Activated CD4-positive, alpha-beta T cell treated with anti-CD3 and anti-CD28 coated beads for 24 hours (primary cell): ENCODE measurements at places on chromosomes 16 and 17.

GRCh38 chr17:55342800-55343585 is 78.2 kb downstream of the HLF start:
- DNase-seq = no peak

DNA sequence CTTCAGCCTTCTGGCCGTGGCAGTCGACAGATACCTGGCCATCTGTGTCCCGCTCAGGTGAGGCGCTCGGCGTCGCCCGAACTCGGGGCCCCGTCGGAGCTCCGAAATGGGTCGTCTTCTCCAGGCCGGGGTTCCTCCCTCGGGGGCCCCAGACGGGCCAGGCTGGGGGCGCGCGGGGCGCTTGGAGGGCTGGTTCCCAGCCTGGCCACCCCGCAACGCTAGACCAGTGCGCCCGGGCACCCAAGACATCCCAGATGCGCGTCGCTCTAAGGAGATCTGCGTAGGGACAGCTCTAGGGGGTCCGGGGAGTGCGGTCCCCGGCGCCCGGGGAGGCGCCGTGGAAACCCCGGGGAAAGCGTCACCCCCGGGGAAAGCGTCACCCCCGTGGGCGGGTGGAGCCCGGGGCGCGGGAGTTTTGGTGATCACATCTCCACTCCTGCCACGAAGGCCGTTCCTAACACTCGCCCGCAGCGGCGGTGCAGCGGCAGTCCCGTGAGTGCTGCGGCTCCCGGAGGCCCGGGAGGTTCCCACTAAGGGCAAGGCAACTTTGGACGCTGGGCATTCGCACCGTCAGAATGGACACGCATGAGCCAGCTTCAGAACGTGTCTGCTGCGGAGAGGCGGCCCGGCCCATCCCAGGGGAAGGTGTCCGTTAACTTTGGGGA is 729 bp downstream of the ADORA2B start:
- DNase-seq = no peak

- no peak for DNase-seq
Observed at GRCh38 chr17:69451416-69452394, 37.2 kb downstream of the MAP2K6 start.

- DNase-seq = no peak
Observed at GRCh38 chr17:16986391-16986790, 14.5 kb upstream of the TNFRSF13B start.

- DNase-seq = peak; percentile 69
Observed at GRCh38 chr16:28309811-28310311, 17.5 kb downstream of the SBK1 start.

DNA sequence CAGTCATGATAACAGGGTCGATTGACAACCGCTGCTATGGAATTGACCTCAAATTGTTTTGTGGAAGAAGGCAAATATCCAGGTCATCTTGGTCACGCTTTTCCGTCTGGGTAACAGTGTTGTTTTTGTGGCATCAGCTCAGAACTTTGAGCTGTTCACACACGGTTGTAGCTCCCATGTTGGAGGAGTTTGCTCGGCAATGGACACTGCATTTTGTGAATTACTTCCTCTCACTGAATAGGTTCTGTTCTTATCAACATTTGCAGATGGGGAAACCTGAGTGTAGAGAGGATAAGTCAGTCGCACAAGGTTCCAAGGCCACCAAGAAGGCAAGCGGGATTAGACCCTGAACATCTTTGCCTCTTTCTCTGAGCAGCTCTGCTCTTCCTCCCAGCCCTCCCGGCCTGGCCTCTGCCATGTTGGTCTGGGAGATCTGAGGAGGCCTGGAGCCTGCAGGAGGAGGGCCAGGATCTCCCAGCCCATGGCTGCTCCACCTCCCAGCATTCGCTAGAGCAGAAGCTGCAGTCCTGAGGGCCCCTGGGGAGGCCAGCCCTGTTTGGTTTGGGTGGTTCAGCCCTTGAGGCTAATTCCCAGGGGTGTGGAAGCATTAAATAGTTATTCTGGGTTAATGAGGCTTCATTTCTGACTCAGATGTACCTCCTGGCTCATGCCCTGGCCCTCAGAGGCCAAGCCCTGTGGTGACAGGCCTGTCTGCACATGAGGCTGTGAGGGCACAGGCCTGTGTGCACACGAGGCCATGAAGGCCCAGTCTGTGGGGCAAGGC is 154.1 kb upstream of the PLCG2 start:
- no peak for DNase-seq

GRCh38 chr16:82728901-82729300 is 102.1 kb downstream of the CDH13 start:
- DNase-seq = no peak

DNA sequence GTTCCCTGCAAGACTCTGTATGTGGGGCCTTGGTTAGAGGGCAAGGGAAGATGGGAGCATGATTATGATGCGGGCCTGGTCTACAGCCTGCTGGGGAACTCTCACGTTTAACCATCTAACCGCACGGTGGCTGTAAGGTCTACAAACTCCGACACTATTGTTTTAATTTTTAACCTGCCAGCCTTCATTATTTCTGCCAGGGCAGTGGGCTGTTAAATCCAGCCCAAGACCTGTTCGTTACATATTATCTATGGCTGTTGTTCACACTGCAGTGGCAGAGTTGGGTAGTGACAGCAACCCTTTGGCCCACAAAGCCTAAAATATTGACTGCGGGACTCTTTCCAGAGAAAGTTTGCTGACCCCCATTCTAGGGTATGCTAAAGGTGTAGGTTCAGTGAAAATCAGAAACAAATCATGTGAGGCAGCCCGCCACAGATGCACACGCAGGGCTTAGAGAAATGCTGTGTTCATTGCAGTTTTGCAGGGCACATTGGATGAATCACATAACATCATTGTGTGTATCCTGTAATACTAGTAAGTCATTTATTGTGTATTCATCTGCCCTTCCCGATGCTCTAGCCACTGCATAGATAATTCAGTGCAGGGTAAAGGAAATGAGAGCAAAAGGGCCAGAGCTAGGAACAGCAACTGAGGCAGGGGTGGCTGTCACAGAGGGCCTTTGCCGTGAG is 14.3 kb downstream of the SNX29 start:
- DNase-seq = no peak

DNA sequence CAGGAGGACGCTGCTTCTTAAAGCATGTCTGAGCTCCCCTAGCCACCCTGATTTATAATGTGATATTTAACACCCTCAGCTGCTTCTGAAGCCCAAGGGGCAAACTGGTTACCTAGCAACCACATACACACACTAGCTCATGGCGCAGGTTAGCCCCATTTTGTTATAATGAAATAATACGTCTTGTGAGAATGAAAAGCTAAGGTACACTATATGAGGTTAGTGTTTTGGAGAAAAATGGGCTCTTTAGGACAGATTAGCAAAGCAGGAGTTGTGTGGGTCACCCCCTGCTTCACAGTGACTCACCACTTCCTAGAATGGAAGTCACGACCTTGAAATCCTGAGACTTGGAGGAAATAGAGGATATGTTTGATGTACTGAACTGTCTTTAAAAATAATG is 404.8 kb upstream of the HSBP1 start:
- DNase-seq = no peak

- DNase-seq = no peak
Observed at GRCh38 chr16:66523861-66524354, 26.0 kb downstream of the TK2 start.

DNA sequence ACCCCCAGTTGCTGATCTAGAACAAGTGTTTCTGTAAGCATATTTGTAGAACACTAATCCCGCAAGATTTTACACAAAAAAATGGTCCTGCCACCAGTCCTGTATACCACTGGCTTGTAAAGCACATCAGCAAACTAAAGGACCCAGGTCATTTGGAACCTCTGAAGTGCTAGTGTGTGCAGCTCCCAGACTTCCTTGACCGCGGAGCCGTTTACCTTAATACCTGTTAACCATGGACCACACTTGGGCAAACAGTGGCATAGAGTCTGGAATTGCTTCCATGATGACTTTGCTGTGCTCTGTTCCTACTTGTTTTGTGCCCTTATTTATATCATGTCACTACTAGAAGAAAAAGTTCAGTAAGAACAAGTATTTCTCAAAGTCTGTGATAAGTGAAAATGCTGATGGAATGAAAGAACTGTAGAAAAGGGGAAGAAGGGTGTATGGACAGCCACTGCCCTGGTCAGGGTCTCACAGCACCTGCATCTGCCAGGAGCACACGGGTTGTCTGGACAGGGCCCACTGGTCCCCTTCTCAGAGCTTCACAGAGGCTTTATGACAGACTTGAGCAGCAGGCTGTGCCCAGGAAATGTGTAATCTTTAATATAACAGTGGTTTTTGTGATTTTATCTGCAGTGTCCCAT is 29.3 kb downstream of the ALDH3A2 start:
- DNase-seq = no peak

DNA sequence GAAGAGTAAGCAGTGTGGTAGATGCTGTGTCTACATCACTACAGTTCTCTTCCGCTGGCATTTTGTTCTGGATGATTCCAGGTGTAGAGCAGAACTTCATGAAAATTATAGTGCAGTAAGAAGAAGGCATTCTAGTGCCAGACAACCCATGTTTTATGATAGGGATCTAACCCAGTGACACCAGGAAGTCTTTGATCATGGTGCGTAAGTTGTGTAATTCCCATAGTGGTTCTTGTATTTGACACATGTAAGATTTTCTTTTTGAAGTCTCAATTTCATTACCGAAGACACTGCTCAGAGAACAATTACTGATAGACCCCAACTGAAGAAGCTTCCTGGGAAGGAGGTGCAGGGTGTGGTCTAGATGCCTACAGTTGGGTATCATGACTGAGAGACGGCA is 356.9 kb downstream of the CA10 start:
- DNase-seq = no peak

DNA sequence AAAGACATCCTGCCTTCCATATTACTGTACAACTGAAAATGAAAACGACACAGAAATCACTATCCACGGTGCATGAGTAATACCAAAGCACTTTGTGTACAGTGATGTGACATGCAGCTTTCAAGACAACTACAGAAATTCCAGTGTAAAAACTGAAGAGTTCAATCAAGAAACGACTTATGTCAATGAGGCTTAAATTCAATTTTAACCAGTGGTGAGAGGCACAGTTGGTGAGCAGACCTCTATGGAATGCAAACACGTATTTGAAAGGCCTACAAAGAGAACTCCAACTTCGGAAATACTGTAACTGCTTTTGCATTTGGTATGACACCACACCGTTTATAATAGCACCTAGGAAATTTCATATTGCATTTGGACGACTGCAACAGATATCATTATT is 87.6 kb downstream of the USP31 start:
- no peak for DNase-seq

GRCh38 chr17:80663781-80664206 is 119.2 kb downstream of the RPTOR start:
- DNase-seq = no peak

GRCh38 chr17:1031711-1032110 is 34.8 kb downstream of the TIMM22 start:
- no peak for DNase-seq

GRCh38 chr16:47055136-47055885 is 81.8 kb upstream of the DNAJA2 start:
- DNase-seq = no peak

- no peak for DNase-seq
Observed at GRCh38 chr16:58152246-58152868, 23.2 kb upstream of the CFAP20 start.

GRCh38 chr17:36723459-36724025 is 122.2 kb downstream of the MRM1 start:
- no peak for DNase-seq

- no peak for DNase-seq
Observed at GRCh38 chr16:88854306-88855111, 2.2 kb downstream of the GALNS start.

GRCh38 chr16:47657977-47658376 is 196.8 kb downstream of the PHKB start:
- DNase-seq = no peak

- no peak for DNase-seq
Observed at GRCh38 chr17:73625006-73625405, 19.2 kb downstream of the SDK2 start.
